ENCODE measurements at places on chromosomes 11 and 22.

DNA sequence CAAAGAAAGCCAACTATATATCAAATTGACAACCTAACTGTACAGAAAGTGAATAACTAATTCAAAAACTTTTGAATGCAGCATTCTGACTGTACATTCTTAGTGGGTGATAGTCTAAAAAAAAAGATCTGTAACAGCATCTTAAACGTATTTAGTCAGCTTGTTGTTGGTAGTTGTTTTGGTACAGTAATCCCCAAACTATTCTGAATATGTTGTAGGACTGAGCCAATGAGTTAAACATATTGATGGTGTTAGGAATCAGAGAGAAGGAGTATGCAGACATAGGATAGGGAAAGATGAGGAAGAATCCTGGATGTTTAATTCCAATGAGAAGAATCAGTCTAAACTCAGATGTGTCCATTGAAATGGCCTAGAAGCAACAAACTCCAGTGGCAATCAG, 41.9 kb upstream of the KIRREL3 start:
- DNase-seq: no peak

- no peak for DNase-seq
Measured at GRCh38 chr11:70545610-70545912, 147.2 kb downstream of the CTTN start.

DNA sequence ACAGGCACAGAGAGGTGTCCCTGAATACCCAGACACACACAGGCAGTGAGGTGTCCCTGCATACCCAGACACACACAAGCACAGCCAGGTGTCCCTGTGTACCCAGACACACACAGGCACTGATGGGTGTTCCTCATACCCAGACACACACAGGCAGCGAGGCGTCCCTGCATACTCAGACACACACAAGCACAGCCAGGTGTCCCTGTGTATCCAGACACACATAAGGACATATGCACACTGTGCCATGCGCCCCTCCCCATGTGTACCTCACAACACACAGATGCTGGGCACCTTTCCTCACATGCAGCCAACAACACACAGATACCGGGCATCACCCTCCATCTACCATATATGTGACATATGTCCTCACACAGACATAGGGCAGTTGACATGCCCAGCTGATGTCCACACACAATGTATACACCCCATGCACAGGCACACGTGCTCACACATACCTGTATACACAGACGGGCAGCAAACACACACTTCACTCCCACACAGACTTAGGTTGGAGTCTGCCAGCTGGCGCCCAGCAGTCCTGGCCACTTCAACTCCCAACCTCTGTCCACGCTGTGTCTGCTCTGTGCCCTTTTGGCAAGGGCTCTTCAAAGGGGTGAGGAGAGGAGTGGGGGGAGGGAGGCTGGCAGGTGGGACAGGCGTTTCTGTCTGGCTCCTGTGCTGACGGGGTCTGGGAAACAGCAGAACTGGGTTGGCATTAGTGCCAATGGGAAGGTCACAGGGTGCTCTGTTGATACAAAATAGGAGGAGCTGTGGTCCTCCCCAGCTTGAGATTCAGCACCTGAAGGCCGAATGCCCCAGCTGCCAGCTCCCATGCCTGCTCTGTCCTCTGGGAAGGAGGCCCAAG, 69.4 kb upstream of the ALX4 start:
- DNase-seq: no peak

DNA sequence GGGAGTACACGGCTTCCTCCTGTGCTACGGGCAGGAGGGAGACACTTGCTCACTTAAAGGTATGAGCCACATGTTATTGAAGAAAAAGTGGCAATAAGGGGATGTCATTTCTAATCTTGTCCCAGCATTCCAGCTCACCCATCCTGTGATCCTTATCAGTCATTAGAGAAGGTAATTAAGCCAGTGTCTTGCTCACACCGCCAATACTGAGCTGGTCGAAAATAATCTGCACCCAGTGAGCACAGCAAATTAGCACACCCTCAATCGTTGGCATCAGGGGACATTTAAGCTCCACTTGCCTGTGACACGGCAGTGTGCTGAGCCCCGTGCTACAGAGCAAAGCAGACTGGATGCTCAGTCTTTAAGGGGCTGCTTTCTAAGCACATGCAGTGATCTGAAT, 510.7 kb downstream of the OPCML start:
- no peak for DNase-seq

GRCh38 chr22:23673050-23673620, 17.7 kb upstream of the RGL4 start:
- DNase-seq: no peak

- DNase-seq: no peak
Measured at GRCh38 chr11:113814181-113814580, 34.6 kb downstream of the CLDN25 start.

- no peak for DNase-seq
Measured at GRCh38 chr11:76161261-76161961, 44.9 kb downstream of the WNT11 start.

DNA sequence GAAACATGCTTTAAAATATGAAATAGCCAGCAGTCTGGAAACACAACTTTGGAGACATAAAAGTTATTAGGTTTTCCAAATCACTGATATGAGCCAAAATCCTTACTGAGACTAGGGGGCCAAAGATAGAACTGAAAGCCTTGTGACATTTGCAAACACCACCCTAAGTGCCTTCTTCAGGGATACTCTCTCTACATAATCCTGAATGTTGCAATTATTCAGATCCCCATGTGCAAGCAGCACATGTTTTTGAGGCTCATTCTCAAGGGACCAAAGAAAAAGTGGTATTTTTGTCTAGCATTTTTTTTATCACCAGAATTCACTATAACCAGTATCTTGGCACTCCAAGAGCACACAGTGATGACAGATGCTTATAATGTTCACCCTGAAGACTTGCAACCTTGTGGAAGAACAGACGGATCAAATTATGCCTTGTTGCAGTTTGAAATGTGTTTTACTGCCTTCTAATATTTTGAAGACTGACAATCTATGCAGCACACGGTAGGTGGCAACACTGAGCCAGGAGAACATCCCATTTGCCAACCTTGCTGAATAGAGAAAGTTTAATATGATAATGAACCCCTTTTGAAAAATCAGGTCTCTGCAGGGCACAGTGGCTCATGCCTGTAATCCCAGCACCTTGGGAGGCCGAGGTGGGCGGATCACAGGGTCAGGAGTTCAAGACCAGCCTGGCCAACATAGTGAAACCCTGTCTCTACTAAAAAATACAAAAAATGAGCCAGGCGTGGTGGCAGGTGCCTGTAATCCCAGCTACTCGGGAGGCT, 78.5 kb downstream of the PLEKHA7 start:
- peak; percentile 52 for DNase-seq

DNA sequence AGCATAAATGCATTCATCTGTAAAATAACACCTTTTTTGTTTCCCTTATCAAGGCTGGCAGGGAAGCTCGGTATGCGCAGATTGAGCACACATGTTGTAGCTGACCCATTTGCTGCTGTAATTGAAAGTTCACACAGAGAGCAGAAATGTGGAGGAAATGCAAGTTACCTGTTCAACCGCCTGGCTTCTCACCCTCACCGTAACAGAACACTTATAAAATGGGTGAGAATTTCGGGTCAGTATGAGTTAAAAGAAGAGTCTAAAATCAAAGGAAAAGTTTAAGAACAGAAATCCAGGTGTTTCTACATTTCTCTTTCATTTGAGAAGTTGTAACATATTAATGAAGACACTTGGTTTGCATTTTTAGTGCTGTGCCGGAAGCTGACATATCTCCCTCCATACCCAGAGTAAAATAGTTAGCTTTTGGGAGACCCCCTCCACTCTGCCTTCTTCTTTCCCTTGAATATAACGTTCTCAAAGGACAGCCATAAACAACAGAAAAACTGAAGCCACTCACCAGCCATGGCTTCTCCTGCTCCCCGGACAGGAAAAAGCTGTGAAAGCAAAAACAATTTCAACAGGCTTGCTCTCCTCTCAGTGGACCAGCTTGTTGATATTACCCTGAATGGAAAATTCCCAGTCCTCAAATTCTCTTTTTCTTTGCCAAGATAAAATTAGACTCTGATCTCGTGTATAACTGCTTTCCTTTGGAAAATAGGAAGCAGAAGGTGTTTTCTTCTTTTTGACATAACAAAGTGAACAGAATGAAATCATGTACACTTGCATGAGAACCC, at the start of gene CASP12:
CASP12 (minus strand) TSS at position 570 of the 794 bp plus-strand sequence.
- no peak for DNase-seq

DNA sequence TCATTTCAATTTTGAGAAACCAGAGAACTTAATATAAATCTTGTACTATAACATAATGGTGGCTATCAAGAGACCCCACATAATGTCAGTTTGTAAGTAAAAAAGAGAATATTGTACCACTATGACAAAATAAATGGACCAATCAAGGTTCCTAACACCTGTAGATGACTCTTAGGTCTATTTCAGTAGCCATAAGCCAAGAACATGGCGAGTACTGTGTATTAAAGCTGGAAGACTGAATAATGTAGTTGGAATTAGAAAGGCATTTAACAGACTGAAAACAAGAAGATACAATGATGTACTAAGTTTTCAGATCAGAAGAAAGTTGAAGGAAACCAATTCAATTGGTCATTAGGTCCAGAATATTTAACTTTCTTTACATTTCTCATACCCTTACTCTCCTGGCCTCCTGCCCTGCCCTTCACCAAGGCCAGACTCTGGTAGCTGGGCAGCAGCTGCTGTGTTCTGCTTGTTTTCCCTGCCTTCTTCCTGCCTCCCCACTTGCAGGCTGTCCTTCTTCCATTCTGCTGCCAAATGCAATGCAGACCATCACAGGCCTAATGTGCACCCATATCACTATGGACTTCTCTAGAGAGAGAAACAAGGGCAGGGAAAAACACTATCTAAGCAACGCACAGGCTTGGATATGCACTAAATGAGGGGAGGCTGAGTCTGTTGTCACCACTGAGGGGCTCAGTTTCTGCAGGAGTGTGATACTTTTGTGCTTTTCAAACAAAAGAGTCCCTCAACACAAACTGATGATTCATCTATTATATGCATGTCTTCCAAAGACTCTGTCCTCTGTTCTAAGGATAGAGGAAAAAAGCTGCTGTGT, 60.1 kb downstream of the RAB30 start:
- no peak for DNase-seq
